Cardiac septum (tissue), 1 donor: ENCODE measurements at places on chromosomes 11 and 22. TPM values are rescaled to one million over a fixed set of nuclear protein-coding genes. Genes with fewer than 3 reads are reported as not detected.

Gene TPP1
- total RNA-seq, result 72.0 TPM

Gene AIFM3
- total RNA-seq, result 0.54 TPM

Gene DTX4
- 1.5 TPM for total RNA-seq

Gene XKR3
- not detected for total RNA-seq

Gene OR51L1
- not detected for total RNA-seq

Gene PAMR1
- total RNA-seq, result 4.5 TPM

Gene PHF21B
- total RNA-seq, result 0.67 TPM

- no peak for DNase-seq
Observed at GRCh38 chr11:32316232-32316631, 119.1 kb downstream of the WT1 start.

GRCh38 chr11:134761926-134762247 lies 349.8 kb upstream of the B3GAT1 start:
- DNase-seq, result no peak

DNA sequence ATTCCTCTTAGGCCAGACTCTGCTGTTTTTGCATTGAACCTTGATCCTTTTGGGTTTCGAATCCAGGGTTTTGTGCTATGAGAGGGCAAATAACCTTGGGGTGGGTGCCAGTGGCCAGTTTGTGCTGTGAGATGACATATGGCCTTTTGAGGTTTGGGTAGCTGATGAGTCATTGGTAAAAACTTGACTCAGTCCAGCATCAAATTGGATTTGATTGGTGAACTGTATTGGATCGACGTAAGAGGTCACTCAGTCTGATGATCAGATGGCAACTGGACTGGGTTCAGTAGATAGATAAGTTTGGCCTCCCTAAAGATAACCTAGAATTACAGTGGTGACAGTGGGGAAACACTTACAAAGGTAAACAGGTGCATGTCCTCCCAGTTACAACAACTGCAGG lies 41.0 kb upstream of the XKR3 start:
- no peak for DNase-seq

GRCh38 chr11:28393348-28393747 lies 285.2 kb downstream of the METTL15 start:
- DNase-seq, result no peak

DNA sequence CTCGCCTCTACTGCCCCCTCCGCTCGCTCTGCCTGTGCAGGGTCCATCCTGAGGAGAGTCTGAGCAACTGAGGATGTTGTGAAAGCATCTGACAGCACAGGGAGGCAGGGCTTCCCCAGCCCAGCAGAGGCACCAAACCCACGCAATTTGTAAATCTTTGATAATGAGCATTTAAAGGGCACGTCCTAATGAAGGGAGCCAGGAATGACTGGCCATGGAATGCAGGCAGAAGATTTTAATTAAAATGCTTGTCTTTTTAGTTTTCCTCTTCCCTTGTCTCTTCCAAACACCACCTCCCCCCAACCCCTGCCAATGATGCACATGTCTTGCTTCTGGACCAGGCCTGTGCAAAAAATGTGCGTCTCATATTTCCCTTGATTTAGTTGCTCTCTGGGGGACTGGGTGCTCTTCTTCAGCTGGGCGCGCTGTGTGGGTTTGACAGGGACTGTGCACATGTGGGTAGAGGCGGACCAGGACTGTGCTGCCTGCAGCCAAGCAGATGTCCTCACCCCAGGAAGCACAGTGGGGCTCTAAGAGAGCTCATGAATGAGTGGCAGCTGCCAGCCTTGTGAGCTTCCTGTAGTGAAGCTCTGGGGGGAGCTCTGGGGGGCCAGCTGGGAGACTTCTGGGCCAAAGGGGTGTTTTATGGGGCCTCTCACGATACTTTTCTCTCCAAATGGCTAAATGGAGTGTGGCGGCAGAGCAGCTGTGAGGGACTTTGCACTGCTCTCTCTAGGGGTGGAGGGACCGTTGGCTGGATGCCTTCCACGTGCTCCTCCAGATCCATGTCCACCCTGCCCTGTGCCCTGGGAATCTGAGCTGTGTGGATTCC lies 273.5 kb downstream of the ST3GAL4 start:
- no peak for DNase-seq

- no peak for DNase-seq
Observed at GRCh38 chr11:62137881-62138629, 14.2 kb downstream of the INCENP start.

DNA sequence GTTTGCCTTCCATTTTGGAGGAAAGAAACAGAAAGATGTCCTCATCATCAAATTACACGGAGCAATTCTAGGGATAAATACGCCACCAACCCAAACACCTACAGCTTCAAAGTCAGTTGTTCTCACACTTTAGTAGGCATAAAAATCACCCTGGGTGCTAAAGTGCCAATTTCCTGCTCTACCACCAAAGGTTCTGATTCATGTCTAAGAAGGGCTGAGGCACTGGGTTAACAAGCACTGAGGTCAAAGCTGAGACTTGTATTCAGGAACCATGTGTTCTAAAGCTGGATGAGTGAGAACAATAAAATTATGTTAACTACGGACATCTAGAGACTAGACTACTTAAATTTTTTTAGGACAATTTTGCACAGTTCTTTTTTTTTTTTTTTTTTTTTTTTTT lies 127.6 kb downstream of the MPPED2 start:
- no peak for DNase-seq

- no peak for DNase-seq
Observed at GRCh38 chr22:50467341-50467740, 7.5 kb downstream of the SBF1 start.

DNA sequence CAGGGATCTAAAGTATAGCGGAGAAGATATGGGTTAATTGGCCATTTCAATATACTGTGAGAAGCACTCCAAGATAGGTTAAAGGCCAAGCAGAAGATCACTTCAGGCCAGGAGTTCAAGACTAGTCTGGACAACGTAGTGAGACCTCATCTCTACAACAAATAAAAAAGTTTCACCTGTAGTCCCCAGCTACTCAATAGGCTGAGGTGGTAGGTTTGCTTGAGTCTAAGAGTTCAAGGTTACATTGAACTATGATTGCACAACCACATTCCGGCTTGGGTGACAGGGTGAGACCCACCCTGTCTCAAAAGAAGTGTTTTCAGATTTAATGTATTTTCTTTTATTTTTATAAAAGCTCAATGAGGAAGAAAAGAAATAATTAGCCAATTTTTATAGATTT lies 25.4 kb downstream of the PATL1 start:
- DNase-seq, result no peak

- DNase-seq, result no peak
Observed at GRCh38 chr11:75090671-75091177, 6.0 kb downstream of the OR2AT4 start.

- DNase-seq, result no peak
Observed at GRCh38 chr22:32378707-32379272, 21.1 kb downstream of the RFPL3 start.

- DNase-seq, result no peak
Observed at GRCh38 chr22:45006111-45006963, 3.5 kb downstream of the PHF21B start.

- DNase-seq, result no peak
Observed at GRCh38 chr11:57237204-57237681, at the start of gene APLNR. Gene APLNR, minus strand, starts transcription at chr11:57237250. Its CDS starts 246 bp downstream, at chr11:57237004.

- no peak for DNase-seq
Observed at GRCh38 chr11:70378506-70379134, 19.7 kb upstream of the CTTN start.

GRCh38 chr11:79066456-79067351 lies 374.1 kb downstream of the TENM4 start:
- no peak for DNase-seq
